ENCODE measurements at places on chromosomes 16 and 17.

GRCh38 chr17:50043290-50044148 is 12.4 kb upstream of the ITGA3 start:
- no peak for DNase-seq

- DNase-seq, result no peak
These were observed 7.3 kb downstream of the CDH11 start for GRCh38 chr16:65114527-65114926.

DNA sequence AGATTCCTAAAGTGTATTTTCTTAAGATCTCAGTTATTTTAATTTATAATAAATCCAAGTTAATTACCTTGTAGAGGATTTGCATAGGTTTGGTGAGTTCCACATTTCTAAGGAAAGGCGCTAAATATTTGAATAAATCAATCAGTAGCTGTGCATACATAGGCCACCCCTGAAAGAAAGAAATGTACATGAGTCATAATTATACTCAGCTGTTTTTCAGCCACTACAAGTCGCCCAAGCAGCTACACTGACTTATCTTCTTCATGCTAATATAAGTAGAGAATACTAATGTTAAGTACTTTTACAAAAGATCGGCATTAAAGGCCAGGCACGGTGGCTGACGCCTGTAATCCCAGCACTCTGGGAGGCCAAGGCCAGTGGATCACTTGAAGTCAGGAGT is 14.9 kb downstream of the SETD6 start:
- DNase-seq, result no peak

DNA sequence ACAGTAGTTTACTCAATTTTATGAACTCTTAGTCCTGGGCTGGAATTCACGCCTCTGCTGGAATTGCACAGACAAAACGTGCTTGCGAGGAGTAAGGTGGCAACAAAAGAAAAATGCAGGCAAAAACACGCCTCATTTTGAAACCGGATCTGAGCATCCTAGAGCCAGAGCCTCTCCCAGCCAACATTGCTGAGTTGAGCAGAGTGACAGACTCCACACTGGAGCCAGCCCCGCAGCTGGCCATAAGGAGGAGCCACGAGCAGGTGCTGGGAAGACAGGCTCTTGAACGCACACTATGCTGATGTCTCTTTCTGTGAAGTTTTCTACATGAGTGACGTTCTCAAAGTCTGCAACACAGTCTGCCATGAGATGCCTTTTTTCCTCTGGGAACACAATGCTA is 14.6 kb upstream of the HSBP1 start:
- no peak for DNase-seq

- no peak for DNase-seq
These were observed 2.5 kb upstream of the NDRG4 start for GRCh38 chr16:58497468-58497867.

GRCh38 chr17:55717898-55718735 is 4.5 kb downstream of the TMEM100 start:
- no peak for DNase-seq
